Glomerular endothelial cell (primary cell): ENCODE measurements at places on chromosomes 12 and 14. TPM values are rescaled to one million over a fixed set of nuclear protein-coding genes. Genes with fewer than 3 reads are reported as not detected.

GRCh38 chr14:69537900-69538299 lies 36.8 kb downstream of the CCDC177 start:
- DNase-seq: no peak

DNA sequence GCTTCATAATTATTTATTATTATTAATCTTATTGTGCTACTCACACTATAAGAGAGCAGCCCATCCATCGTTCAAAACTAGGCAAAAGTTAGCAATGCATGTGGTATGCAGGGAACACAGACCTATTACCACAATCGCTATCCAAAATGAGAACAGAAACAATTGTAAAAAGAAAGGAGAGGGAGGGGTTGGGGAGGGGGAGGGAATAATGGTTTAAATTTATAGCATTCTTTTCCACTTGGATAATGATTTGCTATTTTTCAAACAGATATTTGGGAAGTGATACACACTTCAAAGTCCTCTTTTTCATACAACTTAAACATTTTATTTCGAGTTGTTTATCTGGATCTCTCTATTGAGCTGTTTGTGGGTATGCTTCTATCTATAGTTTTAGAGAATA lies 248.6 kb upstream of the SOX5 start:
- no peak for DNase-seq

Gene GARIN6
- not detected in 2 replicates for total RNA-seq

Gene TMBIM4
- 99.6 and 112 TPM in 2 replicates for total RNA-seq

DNA sequence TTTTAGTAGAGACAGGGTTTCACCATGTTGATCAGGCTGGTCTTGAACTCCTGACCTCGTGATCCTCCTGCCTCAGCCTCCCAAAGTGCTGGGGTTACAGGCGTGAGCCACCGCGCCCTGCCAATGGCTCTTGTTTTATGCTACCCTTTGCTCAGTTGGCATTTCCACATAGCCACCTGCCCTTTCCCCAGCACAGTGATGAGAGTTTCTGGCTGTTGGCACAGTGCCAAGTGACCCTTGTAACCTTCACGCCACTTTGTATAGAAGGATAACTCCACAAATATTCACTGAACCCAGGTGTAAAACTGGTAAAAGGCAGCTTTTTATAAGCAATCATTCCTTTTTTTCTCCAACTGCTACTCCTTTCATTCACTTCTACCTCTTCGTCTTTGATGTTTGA lies 18.5 kb upstream of the CCDC175 start:
- no peak for DNase-seq

DNA sequence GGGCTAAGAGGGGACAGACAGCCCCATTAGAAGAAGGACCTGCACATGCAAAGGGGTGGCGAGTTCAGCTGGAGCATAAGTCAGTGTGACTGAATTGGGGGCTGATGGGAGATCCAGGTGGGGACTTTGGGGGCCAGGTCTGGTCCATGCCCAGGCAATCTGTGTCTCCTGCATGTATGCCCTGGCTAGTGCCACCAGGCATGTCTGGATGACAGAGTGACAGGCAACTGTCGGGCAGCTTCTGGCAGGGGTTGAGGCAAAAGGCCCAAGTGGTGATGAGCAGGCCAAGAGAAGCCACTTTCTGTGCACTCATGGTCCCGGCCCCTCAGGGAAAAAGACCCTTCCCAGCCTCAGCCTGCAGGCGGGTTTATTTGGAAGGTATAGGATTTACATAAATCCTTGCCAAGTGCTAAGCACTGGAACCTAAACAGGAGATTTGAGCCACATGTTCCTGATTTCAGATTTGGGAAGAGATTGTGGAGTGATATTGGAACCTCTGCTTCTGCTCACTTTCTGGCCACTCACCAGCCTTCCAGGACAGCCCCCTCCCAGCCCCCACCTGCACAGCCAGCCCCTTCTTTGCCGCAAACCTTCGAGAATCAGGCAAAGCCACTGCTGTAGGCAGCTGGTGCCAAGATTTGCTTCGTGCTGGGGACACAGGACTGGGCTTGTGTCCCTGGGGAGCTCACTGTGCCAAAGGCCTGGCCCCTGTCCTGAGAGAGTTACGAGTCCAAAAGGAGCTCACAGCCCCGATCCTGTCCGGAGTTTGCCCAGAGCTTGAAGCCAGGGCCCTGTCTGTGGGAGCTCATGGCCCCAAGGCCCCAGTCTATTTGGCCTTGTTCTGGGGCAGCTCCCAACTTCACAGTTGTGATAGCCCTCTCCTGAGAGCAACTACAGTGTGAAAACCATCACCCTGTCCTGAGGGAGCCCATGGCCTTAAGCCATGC lies 232.5 kb upstream of the RTL1 start:
- no peak for DNase-seq

GRCh38 chr12:5310151-5310550 lies 121.8 kb upstream of the NTF3 start:
- no peak for DNase-seq

Gene MIP
- 0.15 TPM in 1 of 2 replicates, not detected in the other for total RNA-seq
